ENCODE measurements at places on chromosomes 6 and 20.
A peak's percentile ranks its signal among the peaks of the same experiment; 100 is the strongest.

DNA sequence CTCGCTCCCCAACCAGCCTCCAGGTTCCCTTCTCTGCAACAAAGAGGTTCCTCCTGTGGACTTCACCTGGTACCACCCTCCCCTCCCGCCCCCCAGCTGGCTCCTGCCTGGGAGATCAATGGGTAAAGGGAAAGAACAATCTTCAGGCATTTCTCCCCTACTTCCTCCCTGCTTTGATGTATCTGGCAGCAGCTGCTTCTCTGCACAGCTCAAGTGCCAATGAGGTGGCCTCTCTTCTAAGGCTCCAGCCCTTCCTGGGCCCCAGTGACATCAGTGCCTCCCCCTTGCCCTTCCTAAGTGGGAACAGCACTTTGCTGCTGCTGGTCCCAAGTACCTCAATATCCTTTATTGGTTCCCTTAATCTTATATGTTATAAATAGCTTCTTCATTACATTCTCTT lies 23.5 kb downstream of the MOCS1 start:
- no peak for DNase-seq

- DNase-seq = peak; percentile 15
These were observed 1.8 kb downstream of the CDH4 start for GRCh38 chr20:61253640-61254511.

- no peak for DNase-seq
These were observed 42.2 kb downstream of the FLRT3 start for GRCh38 chr20:14295238-14295637.

GRCh38 chr6:33696548-33697518 lies 14.7 kb downstream of the UQCC2 start:
- DNase-seq = no peak

DNA sequence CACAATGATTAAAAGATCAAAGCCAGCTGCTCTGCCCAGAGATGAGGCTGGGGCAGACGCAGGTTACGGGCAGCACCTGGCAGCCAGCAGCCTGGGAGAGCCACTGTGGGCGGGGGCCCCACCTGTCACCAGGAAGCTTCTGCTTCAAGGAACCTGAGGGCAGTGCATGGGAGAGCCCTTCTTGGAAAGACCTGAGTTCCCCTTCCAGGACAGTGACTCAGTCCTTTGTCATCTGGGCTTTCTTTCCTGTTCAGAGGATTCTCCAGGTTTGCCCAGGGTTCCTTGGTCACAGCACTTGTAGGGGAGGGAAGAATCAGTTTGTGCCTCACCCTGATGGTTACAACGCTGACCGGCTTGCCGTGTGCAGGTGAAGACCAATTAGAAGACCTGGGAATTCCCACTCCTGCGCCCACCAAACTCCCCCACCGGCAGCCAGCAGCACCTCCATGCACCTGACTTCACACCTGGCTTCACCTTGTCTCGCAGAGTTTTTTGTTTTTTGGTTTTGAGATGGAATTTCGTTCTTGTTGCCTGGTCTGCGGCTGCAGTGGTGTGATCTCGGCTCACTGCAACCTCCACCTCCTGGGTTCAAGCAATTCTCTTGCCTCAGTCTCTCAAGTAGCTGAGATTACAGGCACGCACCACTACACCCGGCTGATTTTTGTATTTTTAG lies 2.0 kb downstream of the ZBP1 start:
- DNase-seq = no peak

GRCh38 chr6:111256646-111257045 lies 169.3 kb downstream of the SLC16A10 start:
- no peak for DNase-seq

DNA sequence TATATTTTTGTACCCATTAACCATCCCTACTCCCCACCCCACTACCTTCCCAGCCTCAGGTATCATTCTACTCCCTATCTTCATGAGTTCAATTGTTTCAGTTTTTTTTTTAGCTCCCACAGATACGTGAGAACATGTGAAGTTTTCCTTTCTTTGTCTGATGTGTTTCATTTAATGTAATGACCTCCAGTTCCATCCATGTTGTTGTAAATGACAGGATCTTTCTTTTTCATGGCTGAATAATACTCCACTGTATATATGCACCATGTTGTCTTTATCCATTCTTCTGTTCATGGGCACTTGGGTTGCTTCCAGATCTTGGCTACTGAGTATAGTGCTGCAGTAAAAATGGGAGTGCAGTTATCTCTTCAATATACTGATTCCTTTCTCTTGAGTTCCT lies 63.5 kb downstream of the MYO6 start:
- DNase-seq = no peak

GRCh38 chr20:46717818-46718541 lies 8.5 kb downstream of the SLC2A10 start:
- no peak for DNase-seq

DNA sequence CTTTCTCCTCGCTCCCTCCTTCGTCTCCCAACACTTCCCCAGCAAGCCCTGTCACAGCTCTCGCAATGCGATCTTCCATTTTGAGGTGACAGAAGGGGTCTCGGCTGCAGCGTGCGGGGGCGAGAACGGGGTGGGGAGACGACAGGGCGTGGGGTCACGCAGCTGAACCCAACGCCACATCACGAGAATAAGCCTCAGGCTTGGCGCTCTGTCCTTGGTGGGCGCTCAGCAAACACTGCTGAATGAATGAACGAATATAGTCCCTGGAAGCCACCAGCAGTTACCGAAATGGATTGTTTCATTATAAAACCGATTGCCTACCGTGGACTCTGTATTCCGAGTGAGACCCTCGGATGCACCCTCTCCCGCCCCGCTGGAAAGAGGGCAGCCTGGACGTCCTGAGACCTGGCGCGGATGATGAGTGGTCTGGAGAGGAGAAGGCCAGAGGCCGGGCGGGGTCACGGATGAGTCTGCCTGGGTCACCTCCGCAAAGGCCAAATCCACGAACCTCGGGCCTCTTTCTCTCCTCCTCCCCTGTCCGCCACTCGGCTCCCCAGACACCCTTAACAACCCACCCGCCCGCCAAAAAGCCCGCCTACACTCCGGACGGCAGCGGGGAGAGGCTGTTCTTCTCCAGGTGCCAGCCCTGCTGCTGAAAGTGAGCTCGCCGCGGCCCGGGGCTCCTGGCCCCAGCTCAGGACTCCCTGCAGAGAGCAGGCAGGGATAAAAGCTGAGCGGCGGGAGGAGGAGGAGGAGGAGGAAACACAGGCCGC lies 3.7 kb downstream of the NRN1 start:
- DNase-seq = no peak

GRCh38 chr6:105359419-105360370 lies 43.2 kb downstream of the PREP start:
- DNase-seq = no peak

- DNase-seq = peak; percentile 11
These were observed 38.4 kb downstream of the KIF3B start for GRCh38 chr20:32315891-32316290.

DNA sequence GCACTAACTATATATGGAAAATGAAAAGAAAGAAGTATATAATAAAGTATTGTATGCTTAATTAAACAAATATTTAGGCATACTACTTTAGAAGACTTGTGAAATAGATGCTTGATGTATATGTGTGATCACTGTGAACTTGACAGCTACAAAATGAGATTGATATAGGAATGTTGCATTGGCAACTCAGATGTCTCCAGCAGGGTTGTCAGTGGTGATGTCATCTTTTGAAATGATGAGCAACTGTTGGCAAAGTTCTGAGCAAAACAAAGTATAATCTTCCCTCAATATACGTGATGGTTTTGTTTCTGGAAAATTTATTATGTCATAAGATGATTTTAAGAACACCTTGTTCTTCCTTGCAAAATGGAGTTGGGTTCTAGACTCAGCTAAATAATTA lies 133.8 kb downstream of the ARID1B start:
- no peak for DNase-seq

- no peak for DNase-seq
These were observed 416 bp downstream of the PTPRK start for GRCh38 chr6:128519931-128520435.

DNA sequence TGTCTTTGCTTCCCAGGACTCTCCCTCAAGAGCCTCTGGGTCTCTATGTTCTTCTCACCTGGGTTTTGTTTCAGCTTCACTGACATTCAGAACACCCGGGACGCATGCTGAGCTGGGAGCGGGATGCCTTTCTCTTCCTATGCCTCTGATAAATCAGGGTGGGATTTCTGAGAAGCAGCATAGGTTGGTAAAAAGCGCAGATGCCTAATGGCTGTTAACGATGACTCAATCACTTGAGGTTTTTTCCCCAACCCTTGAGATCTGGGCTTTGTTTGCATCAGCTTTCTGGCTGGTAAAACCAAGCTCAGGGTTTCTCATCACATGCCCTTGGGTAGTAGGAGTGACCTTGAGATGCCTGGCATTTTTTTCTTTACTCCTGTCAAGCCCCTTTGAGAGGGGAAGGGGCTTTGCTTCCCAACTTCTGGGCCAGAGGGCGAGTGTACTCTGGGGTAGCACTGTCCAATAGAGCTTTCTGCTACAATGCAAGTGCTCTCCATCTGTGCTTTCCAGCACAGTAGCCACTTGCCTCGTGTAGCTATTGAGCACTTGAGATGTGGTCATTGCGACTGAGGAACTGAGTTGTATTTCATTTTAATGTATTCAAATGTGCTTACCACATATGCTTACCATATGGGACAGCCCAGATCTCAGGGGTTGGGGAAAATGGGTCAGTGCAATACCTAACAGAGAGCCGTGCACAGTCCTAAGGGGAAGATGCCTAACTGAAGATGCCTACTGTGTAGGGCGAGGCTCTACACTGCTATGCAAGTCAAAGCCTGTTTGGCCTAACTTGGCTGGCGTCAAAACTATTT lies 69.1 kb downstream of the PPP1R14C start:
- DNase-seq = no peak

DNA sequence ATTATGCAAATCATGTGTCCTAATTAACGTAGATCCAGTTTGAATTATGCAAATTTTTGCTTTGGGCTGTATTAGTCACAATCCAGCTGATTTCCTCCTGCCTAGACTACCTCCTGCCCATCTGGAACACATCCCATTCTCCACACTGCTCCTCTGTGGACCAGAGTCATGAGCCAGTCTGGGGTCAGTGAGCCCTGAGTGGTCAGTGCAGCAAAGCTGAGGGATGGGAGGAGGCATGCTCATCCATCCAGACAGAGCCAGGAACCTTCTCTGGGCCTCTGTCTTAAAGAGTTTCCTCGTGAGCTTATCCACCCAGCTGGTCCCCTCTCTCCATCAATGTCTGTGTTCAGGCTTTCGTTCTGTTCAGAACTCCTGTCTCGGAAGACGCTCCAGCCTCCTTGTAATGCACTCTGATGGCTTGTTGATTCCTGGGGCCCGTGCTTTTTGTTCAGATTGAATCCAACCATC lies 747.8 kb downstream of the PTPRT start:
- no peak for DNase-seq

GRCh38 chr20:5991623-5992441 lies 41.4 kb downstream of the MCM8 start:
- no peak for DNase-seq

GRCh38 chr6:77324866-77325265 lies 138.4 kb downstream of the HTR1B start:
- DNase-seq = peak; percentile 32

GRCh38 chr6:24906314-24906713 lies 29.4 kb downstream of the RIPOR2 start:
- no peak for DNase-seq

DNA sequence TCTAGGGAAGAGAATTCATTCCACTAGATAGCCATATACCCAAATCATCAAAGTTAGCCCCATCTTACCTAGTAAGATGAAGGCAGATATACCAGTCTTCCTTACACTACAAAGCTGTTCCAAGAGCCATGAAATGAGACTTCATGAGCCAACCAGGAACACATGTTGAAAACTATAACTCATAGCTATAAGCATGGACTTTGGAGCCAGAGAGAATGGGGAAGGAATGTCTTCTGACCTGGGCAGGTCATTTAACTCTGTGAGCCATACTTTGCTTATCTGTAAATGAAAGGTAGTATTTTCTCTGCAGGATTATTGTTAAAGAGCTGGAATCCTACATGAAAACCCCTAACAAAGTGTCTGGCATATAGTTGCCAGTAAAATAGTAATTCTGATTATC lies 27.3 kb downstream of the ADGRF5 start:
- no peak for DNase-seq

DNA sequence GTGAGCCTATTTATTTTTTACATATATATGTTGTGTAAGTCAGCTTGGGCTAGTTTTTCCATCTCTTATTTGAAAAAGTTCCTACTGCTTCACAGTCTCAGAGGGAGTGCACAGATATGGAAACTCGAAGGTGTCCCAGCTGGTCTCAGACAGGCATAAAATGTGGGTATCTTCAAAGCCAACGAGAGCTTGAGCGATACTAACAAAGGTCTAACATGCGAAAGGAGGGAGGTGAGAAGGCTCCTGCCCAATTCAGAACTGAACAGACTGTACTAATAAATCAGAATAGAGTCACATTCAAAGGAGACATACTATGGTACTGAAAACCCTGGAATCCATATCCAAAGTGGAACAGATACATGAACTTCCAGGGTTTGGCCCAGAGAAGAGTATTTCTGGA lies 113.0 kb downstream of the PREX1 start:
- no peak for DNase-seq

GRCh38 chr6:109252261-109253041 lies 129.8 kb downstream of the CD164 start:
- DNase-seq = no peak

DNA sequence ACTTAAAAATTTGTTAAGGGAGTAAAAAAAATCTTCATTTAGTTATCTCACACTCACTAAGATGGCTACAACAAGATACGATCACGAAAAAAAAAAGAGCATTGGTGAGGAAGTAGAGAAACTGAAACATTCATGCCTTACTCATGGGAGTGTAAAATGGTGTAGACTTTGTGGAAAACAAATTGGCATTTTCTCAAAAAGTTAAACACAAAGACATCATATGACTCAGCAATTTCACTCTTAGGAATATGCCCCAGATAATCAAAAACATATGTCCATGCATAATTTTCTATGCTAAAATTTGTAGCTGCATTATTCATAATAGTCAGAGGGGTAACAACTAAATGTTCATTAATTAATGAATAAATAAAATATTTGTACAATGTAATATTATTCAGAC lies 120.9 kb upstream of the IRAK1BP1 start:
- no peak for DNase-seq

DNA sequence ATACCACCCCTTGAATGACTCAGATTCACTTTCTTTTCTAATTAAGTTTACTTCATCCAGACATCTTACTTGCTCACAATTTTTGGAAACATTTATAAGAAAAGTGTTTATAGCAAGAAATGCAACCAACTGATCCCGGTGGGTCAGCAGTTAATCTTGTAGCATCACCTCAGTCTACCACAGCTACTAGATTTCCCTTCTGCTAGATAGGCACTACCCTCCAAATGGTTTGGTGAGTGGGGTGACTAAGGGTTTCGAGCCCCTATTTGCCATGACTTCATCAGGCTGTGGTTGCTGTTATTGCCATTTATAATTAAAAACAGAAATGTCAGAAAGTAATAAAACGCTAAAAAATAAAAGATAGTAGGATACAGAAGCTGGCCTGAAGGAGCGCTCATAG lies 930.1 kb upstream of the GJE1 start:
- DNase-seq = no peak

DNA sequence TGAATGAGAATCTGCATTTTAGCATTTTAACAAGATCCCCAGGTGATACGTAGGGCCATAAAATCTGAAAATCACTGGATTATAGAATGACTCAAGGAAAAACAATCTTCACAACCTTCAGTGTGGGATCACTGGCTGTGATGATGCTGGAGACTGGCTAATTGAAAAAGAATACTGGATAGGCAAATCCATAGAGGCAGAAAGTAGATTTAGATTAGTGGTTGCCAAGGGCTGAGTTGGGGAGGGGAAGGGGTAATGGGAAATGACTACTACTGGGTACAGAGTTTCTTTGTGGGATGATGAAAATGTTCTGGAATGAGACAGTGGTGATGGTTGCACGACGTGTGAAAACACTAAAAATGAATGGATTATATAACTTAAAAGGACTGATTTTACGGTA lies 84.1 kb downstream of the CDK19 start:
- no peak for DNase-seq
